ENCODE measurements at places on chromosomes 12 and 14. TPM values are rescaled to one million over a fixed set of nuclear protein-coding genes. Genes with fewer than 3 reads are reported as not detected.

The CRACR2A gene
- total RNA-seq, result 5.3 TPM

The METAP2 gene
- total RNA-seq, result 59.6 TPM

The FAM181A gene
- total RNA-seq, result not detected

- DNase-seq, result no peak
Measured at GRCh38 chr12:79162948-79163347, 298.4 kb downstream of the SYT1 start.

DNA sequence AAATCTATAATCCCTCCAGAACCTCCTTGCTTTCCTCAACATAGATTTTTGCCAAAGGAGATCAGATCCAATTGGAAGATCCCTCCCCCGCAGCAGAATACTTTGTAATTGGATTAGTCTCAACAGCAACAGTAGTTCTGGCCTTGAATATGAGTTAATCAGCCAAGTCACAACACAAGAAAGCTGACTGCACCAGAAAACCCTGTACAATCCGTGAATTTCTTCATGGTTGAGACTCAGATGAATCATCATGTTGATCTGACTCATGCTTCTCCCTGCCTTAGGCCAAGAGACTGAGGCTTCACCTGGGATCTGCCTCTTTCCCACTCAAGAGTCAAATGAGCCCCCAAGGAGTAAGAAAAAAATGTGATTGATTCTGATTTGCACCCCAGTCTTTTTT, 3.0 kb upstream of the METTL17 start:
- DNase-seq, result no peak

DNA sequence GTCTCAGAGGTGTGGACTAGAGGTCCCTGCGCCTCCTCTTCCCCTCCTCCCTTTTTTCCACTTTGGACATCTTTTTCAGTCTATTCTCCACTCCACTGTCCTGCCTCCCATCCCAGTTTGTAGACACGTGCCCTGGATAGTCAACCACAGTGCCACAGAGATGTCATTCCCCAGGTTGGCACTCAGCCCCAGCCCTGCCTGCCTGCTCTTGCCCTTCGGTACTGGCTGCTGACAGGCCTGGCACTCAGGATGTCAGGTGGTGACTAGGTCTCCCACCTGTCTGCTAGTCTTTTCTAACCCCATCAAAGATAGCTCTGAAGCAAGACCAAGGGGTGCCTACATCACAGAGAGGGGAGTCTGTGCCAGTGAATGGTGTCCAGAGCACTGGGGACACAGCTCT, 15.8 kb downstream of the KRT71 start:
- DNase-seq, result no peak

DNA sequence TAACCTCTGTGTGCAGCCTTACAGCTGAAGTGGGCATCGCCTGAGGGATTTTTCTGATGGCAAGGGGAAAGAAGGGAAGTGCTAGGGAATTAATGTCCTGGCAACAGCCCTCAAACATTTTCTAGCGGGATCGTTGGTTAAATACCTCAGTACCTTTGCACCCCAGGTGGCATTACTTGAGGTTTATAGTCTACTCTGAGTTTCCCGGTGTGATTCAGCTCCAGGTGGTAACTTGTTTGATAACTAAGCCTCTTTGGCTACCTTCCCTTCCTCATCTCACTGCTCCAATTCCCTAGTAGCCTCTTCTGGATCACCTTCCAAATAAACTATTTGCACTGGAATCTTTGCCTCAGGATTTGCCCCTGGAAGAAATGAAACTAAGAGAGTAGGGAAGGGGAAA, 237.0 kb upstream of the SSTR1 start:
- DNase-seq, result no peak
